Cortex of kidney (tissue), 1 donor: ENCODE measurements at places on chromosomes 3 and 15.

GRCh38 chr15:35560870-35561269 lies 14.9 kb upstream of the DPH6 start:
- DNase-seq = no peak

GRCh38 chr15:66996094-66996493 lies 69.3 kb upstream of the SMAD3 start:
- DNase-seq = no peak

DNA sequence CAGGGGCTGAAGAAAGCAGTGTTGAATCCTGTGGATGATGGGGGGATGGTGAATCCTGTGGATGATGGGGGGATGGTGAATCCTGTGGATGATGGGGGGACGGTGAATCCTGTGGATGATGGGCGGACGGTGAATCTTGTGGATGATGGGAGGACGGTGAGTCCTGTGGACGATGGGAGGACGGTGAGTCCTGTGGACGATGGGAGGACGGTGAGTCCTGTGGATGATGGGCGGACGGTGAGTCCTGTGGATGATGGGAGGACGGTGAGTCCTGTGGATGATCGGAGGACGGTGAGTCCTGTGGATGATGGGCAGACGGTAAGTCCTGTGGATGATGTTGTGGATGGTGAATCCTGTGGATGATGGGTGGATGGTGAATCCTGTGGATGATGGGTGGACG lies 170.7 kb downstream of the SV2B start:
- DNase-seq = no peak

DNA sequence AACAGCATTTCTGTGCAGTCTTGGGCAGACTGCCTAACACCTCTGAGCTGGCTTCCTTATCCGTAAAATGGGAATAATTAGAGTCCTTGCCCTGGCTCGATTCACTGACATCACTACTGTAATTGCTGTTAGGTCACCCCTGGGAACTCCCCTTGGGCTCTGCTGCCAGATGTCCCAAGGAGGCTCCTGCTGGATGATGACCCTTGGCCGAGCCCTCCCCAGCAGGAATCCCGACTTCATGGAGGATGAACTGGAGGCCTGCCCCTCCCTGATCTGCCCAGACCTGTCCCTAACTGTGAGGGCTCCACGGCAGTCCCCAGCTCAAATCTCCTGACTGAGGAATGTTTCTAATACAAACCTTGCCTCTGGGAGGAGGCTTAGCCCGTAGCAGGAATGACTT lies 18.0 kb downstream of the ESYT3 start:
- no peak for DNase-seq

GRCh38 chr3:46966811-46967210 lies 9.7 kb downstream of the CCDC12 start:
- no peak for DNase-seq

GRCh38 chr15:59567324-59567723 lies 44.3 kb upstream of the GCNT3 start:
- DNase-seq = no peak

- no peak for DNase-seq
Measured at GRCh38 chr3:66675366-66675765, 174.5 kb upstream of the LRIG1 start.

- no peak for DNase-seq
Measured at GRCh38 chr3:170383567-170383966, 26.1 kb downstream of the SKIL start.

- DNase-seq = no peak
Measured at GRCh38 chr15:41331833-41332193, 578 bp downstream of the OIP5 start.

DNA sequence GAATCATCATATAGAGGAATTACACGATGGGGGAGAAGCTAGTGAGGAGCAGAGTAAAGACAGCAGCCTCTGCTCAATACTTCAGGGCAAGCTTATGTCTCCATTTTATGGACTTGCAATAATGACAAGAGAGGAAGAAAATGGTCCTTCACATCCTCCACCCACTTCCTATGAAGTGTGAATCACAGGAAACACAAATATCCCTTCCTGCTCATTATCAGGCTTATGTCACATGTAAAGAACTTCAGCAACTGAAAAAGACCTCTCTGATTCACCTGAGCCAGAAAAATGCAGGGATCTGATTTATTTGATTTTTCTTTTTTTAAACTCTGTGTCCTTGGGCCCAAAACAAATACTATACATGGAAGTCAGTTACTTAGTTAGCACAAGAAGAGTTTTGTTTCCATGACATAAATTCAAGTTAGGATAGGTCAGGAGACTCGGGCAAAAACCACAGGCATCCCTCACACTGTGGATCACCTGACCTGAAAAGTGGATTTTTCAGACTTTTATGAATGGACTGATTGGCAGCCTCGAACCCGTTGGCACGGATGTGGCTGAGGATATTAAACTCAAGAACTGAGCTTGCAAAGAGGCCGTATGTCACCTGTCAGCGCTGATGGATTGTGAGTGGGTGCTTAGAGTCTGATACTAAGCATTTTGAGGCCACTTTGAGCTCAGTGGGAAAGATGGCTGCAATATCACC lies 620.8 kb upstream of the MDFIC2 start:
- no peak for DNase-seq

DNA sequence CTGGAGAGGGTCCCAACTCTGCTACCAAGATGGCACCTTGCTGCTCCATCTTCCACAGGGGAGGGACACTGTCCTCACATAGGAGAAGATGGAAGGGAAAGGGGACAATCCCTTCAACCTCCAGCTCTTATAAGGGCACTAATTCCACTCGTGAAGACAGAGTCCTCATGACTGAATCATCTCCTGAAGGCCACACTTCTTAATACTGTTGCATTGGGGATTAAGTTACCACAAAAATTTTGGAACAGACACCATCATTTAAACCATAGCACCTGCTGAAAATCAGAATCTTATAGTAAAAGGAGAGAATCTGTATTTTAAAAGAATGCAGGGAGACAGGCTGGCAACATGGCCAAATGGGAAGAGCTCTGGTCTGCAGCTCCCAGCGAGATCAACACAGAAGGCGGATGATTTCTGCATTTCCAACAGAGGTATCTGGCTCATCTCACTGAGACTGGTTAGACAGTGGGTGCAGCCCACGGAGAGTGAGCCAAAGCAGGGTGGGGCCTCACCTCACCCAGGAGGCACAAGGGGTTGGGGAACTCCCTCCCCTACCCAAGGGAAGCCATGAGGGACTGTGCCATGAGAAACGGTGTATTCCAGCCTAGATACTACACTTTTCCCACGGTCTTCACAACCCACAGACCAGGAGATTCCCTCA lies 69.4 kb upstream of the LIPC start:
- DNase-seq = no peak

- DNase-seq = no peak
Measured at GRCh38 chr3:197424266-197424665, 125.9 kb upstream of the DLG1 start.

DNA sequence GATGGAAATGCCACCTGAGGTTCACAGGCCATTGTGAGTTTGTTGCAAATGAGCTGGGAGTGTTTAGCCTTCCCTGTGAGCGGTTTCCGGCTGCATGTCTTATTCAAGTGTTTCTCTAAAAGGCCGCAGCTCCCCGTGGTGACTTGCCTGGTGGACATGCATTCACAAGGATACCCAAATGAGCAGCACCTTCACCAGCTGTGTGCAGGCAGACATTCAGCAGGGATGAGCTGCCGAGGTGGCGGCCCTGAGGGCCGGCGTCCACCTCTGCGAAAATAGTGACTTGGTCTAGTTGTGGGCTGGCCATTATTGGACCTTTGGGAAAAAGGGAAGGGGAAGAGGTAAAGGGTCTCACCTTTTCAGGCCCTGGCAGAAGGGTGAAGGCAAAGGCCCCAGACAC lies 23.4 kb downstream of the SPSB4 start:
- DNase-seq = no peak

DNA sequence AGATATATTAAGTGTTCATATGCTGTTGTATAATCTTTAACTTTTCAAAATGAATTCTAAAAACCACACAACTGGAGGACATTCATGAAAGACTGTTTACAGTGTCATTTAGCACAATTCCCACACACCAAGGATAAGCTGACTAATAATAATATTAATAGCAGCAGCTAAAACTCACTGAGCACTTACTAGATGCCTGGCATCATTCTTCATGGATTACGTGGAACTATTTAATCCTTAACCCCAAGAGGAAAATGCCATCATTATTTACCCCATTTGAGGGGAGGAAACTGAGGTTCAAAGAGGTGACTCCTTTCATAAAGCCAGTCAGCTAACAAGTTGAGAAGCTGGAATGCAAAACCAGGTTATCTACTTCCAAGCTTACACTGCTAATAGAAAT lies 77.0 kb downstream of the TMEM108 start:
- no peak for DNase-seq

DNA sequence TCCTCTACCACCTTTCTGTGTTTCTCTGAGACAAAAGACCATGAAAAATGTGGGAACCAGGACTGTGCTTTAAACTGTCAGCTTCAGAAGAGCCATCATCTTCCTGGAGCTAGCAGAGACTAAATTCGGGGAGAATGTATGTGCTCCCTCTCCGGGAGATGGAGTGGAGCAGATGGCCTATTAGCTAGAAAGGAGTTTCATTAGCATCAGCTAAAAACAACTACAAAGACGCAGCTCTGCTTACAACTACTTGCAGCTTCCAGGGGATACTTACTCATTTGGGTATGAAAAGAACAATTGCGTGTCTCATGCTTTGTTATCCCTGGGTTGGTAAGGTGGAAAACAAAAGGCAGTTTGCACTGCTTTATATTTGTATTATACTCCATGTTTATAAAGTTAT lies 159.6 kb downstream of the MFSD1 start:
- DNase-seq = no peak

GRCh38 chr3:148911592-148911991 lies 46.5 kb downstream of the CPA3 start:
- DNase-seq = no peak

- DNase-seq = no peak
Measured at GRCh38 chr3:190722181-190722905, 140.2 kb downstream of the GMNC start.

DNA sequence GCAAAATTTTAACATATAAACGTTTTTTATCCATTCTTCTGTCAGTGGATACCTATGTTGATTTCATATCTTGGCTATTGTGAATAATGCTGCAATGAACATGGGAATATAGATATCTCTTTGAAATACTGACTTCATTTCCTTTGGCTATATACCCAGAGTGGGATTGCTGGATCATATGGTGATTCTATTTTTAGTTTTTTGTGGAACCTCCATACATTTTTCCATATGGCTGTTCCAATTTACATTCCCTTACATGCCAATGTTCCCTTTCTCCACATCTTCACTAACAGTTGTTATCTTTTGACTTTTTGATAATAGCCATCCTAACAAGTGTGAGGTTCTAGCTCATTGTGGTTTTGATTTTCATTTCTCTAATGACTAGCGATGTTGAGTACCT lies 344.6 kb downstream of the EPHA3 start:
- no peak for DNase-seq

- DNase-seq = no peak
Measured at GRCh38 chr3:55169608-55170072, 241.8 kb upstream of the LRTM1 start.

- DNase-seq = peak; percentile 85
Measured at GRCh38 chr3:20185679-20186599, at the start of gene SGO1. TSS of gene SGO1 (minus strand) at chr3:20186206. CDS start at chr3:20184027, 2,179 bp downstream.

- no peak for DNase-seq
Measured at GRCh38 chr3:172815857-172816256, 65.3 kb downstream of the ECT2 start.

DNA sequence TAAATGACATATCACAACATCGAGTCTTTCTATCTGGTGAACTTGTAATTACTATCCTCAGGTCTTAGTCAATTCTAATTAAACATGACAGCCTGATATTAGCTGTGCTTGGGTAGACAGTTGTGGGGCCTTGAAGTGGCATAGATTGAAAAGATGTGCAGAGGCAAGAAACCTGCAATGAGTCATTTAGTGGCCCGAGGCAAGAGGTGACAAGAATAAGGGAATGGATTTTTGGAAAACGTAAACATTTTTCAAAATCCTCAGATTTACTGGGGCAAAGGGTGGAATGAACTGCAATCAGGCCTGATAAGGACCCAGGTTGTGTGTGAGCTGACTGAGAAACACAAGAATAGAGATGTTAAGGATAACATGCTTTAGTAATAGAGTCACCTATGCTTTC lies 29.5 kb upstream of the ULK4 start:
- no peak for DNase-seq

GRCh38 chr3:192904632-192905289 lies 12.9 kb downstream of the MB21D2 start:
- DNase-seq = no peak

DNA sequence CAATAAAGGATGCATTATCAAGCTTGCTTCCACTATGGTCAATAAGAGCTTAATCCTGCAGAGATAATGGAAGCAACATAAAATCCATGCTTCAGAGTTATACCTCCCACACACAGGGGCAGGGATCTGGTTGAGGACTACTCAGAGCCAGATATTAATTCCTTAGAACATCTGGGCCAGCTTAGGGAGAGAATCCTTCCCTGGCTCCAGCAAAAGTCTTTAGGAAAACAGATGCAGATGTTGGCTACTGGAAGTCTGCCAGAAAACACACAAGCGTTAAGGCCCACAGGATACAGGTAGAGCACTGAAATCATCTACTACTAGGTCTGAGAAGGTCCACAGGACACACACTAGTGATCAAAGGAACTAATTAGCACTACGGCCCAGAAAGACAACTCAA lies 25.2 kb downstream of the TMEM202 start:
- DNase-seq = no peak

DNA sequence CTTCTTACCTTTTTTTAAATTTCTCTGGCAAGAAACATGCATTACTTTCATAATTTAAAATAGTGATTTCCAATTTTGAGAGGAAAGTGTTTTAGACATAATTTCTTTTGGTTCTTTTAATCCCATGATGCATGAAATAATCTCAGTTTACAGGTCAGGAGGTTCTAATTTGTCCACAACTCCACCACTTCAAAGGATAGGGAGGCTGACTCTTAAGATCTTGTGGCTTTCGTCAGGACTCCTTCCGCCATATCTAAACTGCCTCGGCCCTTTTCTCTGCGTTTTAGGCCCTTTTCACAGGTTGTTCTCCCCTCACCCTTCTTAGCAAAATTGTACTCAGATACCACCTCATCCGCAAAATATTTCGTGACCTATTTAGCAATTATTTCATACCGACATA lies 8.0 kb downstream of the DYNC1LI1 start:
- DNase-seq = no peak

DNA sequence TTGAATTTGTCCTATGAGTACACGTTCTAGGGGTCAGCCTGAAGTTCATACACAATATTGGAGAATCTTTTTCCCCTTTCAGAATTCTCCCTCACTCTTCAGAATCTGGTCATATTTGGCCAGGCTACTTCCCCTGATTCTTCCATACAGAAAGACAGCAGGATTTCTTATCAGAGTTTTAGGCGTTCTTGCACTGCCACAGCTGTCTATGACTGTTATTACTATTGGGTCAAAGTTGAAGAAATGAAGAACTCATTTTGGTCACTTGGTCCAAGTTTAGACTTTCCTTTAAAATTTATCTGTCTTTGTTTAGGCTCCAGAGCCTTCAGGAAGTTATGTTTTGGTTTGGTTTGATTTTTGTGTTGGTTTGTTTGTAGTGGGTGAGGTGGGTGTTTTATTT lies 12.0 kb downstream of the TEX55 start:
- DNase-seq = no peak

- DNase-seq = no peak
Measured at GRCh38 chr3:154762486-154762885, 317.6 kb upstream of the MME start.

- DNase-seq = no peak
Measured at GRCh38 chr3:105385819-105386508, 19.3 kb downstream of the ALCAM start.
